ENCODE measurements at places on chromosomes 1 and 21. TPM values are rescaled to one million over a fixed set of nuclear protein-coding genes. Genes with fewer than 3 reads are reported as not detected.

The DNAJB4 gene
- 35.5 TPM for polyA plus RNA-seq

GRCh38 chr1:167262836-167263235 lies 42.1 kb downstream of the POU2F1 start:
- no peak for DNase-seq

The ASTN1 gene
- 1.2 TPM for polyA plus RNA-seq

DNA sequence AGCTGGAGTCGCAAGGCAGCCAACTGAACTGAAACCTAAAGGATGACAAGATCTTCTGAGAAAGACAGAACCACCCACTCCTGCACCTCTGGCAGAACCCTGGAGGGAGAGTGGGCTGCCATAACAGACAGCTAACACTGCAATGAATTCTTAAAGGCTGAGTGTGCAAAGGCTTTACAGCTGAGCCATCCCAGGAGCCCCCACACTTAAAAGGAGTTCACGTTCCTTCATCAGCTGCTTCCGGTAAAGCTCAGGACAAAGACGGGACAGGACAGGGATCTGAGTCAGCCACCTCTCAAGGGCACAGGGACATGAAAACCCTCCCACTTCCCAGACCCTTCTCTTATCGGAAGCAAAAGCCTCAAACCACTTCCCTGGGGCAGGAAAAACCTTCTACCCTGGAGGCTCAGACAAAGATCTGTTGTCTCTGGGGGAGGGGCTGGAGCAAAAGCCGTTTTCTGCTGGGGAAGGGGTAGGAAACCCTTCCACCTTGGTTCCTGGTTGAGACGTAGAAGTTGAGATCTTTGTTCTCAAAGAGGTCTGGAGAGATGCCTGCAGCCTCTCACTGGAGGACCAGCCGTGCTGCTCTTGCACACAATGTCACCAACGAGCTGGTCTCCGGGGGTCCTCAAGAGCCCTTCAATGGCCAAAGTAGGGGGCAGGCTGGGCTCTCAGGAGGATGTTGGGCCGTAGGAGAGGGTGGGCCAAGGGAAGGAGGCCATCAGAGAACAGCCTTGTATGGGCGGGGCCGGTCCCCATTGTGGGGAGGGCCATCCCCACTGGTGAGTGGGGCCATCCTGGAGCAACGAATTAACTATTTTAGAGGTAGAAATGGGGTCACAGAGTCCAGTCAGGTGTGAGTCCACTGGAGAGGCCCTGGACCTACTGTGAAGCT lies 452.4 kb downstream of the PTPRU start:
- no peak for DNase-seq

- DNase-seq = no peak
Measured at GRCh38 chr1:57109883-57110282, 144.1 kb upstream of the C8B start.

- DNase-seq = no peak
Measured at GRCh38 chr1:17207966-17208418, 3.1 kb downstream of the PADI1 start.
